ENCODE measurements at places on chromosomes 3 and 15.

DNA sequence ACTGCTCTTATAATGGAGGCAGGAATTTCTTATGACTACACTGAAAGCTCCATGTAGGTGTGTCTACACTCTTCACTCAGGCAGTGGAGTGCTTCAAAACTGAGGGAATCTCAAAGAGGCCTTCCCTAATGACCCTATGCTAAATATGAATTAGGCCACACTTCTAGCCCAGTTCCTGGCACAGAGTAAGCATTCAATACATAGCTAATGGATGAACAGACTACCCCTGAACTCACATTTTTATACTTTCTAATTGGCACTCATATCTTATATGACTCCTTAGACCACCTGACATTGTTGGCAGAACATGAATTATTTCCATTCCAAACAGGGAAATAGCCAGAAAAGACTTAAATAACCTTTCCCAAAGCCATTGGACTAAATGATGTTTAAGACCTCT lies 3.4 kb downstream of the RARRES1 start:
- DNase-seq: no peak

DNA sequence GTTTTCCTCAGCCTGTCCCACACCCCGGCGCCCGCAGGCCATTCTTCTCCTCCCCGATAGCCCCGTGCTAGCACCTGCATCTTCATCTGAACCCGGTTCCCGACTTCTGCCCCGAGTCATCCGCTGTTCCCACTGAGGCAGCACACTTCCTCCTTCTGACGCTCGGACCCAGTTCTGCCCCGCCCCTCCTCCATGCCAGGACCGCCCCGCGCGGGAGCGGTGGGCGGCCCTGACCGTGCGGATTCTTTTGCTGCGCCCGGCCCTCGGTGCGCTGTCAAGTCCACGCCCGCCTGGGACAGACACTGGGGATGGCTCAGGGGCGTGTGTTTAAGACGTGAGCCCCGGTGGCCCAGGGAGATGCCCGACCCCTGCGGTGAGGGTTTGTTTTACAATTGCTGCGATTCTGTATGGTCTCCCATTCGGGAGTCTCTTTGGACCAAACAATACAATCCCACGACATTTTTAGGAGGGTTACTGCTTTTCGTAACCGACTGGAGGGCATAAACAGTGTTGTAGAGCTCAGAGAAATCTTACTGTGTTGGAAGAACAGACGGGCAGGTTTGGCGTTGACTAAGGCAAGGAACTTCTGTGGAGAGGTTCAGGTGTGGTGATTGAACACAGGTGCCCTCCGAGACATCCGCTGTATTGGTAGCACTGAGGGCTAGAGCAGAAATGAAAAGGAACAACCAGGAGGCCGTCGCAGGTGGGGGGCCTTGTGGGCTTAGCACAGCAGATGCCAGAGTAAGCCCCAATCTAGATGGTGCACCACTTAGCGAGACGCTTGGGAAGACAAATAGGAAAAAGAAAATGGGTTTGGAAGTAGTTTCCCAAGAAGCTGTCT lies 716 bp downstream of the PTPN23 start:
- DNase-seq: peak; percentile 70

GRCh38 chr3:140093742-140094141 lies 158.8 kb downstream of the CLSTN2 start:
- DNase-seq: no peak

- DNase-seq: no peak
Observed at GRCh38 chr3:50254577-50255250, 14.2 kb upstream of the SEMA3B start.

DNA sequence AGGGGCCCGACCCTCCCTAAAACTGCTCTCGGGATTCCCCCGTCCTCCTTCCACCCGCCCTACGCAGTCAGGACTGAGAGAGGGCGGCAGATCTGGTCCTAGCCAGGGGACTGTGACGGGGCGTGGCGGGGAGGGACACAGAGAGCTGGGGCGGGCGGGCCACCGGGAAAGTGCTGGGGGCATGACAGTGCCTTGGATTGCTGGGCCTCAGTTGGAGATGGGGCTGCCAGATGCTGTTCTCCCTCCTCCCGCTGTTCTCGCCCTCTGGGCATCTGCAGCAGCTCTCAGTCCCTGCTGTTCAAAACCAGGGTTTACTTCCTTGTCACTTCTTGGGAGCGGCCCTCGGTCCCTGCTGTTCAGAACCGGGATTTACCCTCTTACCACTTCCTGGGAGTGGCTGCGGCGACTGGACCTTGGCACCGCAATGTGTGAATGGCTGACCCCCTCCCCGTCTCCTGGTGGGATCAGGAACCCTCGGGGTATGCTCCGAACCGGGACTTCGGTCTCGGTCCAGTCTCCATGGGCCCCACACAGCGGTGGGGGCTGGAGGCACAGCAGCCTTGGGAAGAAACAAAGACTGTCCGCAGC lies 1.8 kb upstream of the RPP25 start:
- no peak for DNase-seq

- no peak for DNase-seq
Observed at GRCh38 chr3:192901435-192901834, 16.2 kb downstream of the MB21D2 start.

DNA sequence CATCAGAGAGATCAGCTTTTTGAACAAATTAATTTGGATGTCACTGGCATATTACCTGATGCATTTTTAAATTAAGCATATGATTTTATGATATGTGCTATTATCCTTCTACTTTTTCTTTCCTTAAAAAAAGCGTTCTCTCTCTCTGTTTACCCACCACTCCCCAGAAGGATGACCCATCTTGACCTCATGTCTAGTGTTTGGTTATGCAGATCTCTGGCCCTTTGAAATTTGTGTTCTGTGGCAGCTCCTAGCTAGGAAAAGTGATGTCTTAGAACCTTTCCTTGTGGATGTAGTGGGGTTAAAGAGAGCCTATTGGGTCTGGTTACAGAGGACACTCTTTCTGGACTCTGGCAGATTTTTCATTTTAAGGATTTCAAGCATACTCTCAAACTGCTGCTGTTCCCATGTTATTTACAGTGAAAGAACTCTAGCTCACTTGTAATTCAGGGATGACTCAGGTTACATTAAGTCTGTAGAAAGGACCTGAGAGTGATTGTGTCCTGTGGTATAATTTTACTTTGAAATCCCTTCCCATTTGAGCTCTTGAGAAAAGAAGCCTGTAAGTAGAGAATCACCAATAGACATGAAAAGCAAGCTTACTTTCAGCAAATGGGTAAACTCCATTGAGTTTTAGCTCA lies 23.8 kb downstream of the ARHGEF26 start:
- DNase-seq: no peak

DNA sequence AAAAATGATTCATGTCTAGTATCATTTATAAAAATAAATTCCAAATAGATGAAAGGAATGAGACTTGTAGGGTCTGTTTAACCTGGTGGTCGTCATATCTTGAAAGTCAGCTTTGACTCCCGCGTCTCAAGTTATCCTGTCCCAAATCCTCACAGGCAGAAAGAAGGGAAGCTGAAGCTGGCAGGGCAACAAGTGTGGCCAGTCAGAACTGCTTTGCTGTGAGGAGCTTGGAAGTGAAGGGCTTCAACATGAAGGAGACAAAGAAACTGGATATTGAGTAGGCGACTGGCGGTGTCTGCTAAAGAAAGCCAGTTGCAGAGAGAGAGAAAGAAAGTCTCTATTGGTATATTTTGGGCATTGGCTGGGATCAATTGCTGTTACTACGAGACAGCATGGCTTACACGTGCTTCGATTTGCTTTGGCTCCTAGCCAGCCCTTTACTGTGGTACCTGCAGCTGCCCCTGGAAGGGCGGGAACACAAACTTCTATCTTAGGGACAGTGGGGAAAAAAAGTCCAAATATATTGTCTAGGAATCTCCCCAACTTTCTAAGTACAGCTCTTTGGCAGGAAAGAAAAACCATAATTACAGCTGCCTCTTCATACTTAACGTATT lies 107.2 kb downstream of the CHST2 start:
- no peak for DNase-seq

GRCh38 chr3:138817695-138818094 lies 17.0 kb downstream of the PIK3CB start:
- no peak for DNase-seq

GRCh38 chr3:171881251-171881650 lies 38.1 kb downstream of the TMEM212 start:
- no peak for DNase-seq
